Activated T-cell treated with anti-CD3 and anti-CD28 coated beads for 1 hour (primary cell): ENCODE measurements at places on chromosomes 3 and 15.

DNA sequence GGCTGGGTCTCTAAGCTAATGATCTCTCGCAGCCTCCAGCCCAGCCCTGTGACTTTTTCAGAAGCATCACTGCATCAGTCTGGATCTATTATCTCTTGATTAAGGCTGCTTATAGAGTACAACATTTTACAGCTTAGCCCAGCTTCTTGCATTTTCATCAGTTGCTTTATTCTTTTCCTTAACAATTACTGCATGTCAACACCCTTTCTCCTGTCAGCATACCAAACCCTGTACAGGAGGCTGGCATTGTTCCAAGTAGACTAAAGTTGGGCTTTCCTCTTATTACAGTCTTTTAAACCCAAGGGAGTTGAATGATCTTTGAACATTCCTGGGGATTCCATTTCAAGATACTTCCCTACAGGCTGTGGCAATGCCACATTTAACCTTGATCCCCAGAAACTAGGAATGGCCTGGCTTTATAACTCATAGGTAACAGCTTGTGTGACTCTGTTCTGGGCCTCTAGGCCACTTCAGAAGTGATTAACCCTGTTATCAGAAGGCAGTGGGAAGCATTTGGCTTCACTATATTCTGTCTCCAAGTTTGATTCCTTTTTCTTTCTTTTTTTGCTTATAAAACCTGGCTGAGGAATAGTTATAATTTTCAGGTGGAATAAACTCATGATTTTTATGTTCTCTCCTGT, 182.9 kb downstream of the KCNMB2 start:
- no peak for DNase-seq

GRCh38 chr3:69871251-69871650, 128.3 kb upstream of the SAMMSON start:
- no peak for DNase-seq

DNA sequence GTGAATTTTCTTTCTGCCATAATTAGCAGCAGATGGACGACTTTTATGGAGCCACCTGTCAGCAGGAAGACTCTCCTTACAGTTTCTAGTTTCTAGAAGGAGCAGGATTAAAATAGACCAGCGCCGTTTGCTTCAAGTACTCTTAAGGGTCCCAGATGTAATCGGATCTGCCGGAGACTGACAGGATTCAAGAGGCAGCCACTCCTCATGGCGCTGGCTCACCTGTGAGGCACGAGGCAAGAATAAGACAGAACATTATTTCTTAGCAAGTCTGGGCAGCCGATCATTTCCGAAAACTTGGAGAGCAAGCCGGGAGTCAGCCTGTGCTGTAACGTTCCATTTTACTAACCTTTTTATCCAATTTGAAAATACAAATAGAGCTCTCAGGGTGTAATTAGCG, 410.4 kb upstream of the RORA start:
- DNase-seq = no peak

GRCh38 chr3:178422406-178422805, 113.8 kb upstream of the KCNMB2 start:
- DNase-seq = no peak

DNA sequence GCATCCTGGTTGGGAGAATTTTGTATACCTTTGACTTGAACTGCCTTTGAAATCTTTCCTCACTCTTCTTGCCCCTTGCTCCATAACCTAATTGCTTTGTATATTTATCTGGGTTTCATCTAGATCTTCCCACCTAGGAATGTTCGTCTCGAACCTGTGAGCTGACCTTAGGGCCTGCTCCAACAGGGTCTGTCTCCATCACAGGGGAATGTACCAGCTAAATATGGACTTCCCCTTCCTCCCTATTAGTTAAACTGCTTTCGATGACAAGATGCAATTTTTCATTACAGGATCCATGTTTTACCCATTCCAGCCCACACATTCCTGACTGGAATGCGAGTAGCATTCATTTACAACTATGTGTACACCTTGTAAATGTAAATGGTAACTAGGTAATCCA, 10.6 kb upstream of the ETV5 start:
- DNase-seq = no peak

GRCh38 chr3:134846911-134847317, 51.9 kb downstream of the EPHB1 start:
- no peak for DNase-seq
